ENCODE measurements at places on chromosomes 12 and 14.

DNA sequence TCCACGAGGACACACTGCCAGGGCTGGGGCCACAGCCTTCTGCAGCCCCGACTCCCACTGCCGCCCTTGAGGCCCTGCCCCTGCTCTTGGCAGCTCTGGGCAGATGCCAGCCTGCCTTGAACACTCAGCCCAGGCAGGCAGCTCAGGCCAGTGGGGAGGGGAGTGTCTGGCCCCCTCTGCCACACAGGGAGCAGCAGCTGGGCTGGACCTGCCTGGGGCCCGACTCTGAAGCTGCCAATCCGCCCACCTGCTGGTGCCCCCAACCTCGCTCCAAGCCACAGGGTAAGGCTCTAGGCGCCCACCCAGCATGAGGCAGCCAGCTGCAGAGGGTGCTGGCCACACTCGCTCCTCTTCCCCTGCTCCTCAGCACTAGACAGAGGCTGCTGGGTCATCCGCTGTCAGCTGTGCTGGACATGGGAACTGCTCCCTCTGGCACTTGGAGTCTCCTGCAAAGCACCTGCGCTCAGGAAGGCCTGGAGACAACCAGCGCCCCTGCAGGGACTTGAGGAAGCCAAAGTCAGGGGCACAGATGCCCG, 24.6 kb upstream of the NUDT14 start:
- no peak for DNase-seq

GRCh38 chr14:36383767-36384431, 63.5 kb upstream of the MBIP start:
- DNase-seq = no peak

GRCh38 chr12:52063981-52064649, 5.7 kb upstream of the ATG101 start:
- DNase-seq = no peak

DNA sequence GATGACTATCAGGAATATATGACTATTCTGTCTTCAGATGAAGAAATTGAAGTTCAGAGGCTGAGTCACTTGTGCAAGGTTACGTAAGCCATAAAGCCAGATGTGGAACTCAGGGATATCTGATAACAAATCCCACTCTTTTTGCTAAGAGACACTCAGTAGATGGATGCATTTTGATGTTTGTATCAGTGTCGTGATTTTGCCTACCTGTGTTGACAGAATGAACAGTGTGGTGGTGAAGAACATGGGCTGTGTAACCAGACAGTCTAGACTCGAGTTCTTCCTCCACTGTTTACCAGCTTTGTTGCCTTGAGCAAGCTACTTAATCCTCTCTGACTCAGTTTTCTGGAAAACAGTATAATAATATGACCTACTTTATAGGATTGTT, 93.9 kb downstream of the DAAM1 start:
- DNase-seq = no peak

- DNase-seq = peak; percentile 35
Observed at GRCh38 chr12:47867495-47867941, 37.3 kb downstream of the VDR start.

DNA sequence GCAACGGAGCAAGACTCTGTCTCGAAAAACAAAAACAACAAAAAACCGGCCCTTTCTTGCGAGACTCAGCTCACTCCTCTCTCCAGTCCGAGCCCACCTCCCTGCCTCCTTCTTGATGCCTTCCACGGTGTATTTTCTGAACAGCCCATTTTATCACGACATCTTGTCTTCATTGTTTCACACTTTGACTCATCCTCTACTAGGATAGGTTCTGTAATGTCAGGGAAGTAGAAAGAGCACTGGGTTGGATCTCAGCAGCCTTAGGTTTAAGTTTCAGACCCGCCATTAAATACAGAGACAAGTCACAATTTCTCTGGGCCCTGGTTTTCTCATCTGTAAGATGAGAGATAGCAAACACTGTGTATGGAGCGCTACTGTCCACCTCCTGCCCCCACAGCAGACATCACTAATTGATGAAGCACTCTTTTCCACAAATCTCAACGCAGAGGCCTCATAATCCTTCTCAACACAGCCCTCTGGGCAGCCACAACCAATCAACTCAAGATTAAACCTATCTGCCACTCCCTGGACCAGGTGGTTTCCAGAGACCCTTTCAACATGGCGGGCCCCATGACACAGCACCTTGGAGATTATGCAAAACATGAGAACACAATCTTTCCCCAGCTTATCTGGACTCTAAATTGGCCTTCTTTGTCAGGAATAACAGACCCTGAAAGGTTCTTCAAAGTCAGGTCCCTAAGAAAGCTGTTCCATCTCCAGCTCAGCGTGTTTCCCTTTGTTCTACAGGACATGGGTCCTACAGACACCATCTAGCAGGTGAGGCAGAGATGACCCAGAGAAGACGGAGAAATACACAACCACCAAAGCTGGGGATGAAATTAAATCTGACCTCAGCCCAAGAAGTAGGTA, 35.6 kb downstream of the CCDC88C start:
- no peak for DNase-seq

DNA sequence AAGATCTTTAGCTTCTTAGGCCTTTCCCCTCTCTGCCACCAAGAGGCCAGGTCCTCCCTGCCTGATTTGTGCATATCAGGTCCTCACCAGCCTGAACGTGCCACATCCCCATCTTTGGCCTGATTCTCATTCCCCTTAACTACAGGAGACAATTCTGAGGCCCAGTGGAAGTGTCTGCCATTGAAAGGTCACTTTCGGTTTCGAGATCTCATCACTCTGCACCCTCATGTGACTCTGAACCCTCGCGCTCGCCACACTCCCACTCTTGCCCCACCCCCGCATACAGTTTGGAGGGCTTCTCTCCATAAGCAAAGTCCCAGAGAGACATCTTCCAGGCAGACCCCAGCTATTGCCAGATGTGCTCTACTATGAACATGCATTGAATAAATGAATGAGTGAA, 189.0 kb downstream of the NTF3 start:
- no peak for DNase-seq

DNA sequence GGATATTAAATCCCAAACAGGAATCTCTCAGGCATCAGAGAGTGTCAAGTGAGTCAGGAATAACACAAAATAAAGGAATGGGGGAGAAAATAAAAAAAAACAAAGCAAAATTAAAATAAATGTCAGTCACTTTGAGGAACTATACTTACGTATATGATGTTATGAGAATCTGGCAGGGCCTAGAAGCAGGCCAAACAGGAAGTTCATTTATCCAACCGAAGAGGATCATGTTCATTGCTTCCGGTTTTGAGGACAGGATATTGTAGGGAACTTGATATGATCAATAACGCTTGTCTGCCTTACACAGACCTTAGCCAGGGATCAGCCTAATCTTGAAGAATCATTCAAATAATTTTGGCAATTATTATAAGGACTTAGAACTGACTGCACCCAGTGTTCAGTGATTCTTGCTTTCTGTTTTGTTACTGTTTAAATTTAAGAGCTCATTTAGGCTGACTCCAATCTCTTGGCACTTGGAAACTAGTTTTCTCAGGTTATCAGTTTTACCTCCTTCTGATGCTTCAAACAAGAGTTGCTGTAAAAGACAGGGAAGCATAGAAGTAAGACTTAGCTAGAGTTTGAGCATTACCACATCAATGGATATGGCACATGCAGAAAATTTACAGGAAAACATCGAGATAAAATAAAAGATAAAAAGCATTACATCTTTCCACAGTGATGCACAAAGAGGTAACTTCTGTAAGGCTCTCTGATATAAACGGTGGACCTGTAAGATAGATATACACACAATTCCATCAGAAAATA, 53.4 kb downstream of the ZFC3H1 start:
- peak; percentile 55 for DNase-seq

- no peak for DNase-seq
Observed at GRCh38 chr12:41515953-41516352, 327.8 kb downstream of the PDZRN4 start.

DNA sequence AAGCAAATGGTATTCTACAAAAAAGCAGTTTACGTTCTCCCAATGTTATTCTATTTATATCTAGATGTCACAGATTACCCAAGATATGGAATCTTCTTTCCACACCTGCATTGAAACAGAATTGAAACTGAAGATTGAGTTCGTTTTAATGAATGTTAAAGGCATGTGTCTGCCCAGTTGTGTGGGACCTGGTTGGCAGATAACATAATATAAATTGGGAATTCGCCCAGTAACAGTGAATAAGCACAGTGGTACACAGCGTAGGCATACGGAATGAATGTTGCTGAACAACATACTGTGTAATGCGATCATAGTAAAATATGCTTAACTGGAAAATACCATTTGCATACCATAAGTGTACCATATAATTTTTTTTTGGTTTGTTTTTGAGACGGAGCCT, 4.3 kb downstream of the KHNYN start:
- DNase-seq = no peak

DNA sequence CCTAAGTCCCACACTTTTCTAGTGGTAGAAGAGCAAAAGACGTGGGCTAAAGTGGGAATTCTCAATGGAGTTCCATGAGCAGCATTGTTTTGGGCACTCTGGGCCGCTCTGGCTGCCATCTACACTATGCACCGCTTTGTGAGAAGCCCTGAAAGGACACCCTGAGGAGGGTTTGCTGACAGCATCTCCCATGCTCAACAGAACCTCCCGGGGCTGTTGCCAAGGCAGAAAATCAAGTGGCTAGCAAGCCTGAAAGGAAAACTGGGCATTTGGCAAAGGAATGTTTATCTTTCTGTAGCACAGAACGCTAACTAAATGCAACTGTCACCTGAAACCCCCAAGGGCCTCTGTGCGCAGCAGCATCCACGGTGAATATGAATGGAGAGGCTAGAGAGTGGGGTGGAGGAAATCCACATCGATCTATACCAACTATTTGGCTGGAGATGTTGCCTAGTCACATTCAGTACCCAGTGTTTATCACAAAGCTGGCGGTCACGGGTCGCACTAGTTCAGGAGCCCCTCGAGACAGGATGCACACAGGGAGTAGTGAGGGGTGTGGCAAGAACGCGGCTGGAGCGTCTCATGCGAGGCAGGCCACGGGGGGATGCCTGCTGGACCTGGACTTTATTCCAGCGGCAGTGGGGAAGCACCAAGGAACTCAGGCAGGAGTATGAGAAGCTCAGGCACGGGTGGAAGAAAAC, 14.2 kb downstream of the APPL2 start:
- no peak for DNase-seq

DNA sequence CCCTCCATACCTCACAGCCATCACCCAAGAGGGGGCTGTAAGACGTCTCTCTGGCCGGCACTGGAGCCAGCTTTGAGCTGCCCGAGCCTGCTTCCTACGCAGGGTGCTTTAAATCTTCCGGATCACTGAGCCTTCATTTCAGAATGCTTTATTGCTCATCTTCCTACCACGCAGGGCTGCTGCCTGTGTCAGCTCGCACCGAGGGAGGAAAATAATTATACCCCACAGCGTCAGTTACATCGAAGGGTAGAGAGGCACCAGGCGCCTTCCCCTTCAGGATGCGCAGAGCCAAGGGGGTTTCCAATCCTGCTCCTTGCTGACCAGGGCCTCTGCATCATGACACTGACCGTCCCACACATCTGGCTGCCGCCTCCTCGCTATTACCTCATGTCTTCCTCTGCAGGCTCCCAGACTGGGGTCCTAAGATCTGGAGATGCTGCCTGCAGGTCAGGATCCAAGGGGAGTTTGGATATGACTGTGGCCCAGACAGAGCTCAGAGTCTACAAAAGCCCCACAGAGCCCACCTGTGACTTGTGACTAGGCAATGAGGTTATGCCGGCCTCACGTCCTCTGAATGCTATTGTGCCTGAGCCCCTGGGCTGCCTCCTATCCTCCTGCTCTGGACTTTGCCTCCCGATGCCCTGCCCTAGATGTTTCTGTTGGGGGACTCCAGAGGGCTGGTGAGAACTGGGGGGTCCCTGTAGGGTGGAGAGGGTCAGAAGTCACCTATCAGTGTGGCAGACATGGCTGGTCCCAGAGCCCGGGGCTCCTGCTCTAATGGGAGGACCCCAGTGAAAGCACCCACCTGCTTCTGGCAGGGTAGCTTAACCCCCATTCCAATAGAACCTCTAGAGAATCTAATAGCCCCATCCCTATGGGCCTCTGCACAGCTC, 220.3 kb upstream of the RTL1 start:
- DNase-seq = no peak

DNA sequence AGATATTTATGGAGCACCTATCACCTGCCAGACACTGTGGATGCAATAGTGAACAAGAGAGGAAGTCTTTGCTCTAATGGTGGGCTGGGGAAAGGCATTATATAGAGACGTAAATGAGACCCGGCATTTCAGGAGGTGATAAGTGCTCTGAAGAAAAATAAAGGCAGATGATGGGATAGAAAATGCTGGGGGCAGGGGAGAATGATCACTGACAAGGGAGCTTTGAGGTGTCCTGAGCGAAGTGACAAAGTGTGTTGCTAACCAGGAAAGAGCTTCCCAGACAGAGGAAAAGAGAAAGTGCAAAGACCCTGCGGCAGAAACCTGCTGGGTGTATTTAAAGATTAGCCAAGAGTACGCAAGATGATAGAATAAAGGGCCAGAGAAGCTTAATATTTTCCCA, 1096.1 kb downstream of the BCL11B start:
- no peak for DNase-seq
